ENCODE measurements at places on chromosomes 3 and 15.

- DNase-seq, result no peak
Observed at GRCh38 chr3:141055536-141056445, 4.6 kb downstream of the SPSB4 start.

GRCh38 chr3:124246949-124247348, 255.0 kb upstream of the ROPN1 start:
- peak; percentile 58 for DNase-seq

- DNase-seq, result no peak
Observed at GRCh38 chr3:39753391-39753790, 56.0 kb upstream of the MYRIP start.

GRCh38 chr15:67472957-67473356, 48.0 kb upstream of the C15orf61 start:
- peak; percentile 40 for DNase-seq

GRCh38 chr3:167874671-167875372, 139.3 kb downstream of the SERPINI1 start:
- no peak for DNase-seq

- no peak for DNase-seq
Observed at GRCh38 chr15:59018833-59019232, 31.4 kb downstream of the RNF111 start.

Data from epithelial cell of esophagus (primary cell).